ENCODE measurements at places on chromosomes 3 and 15.
A peak's percentile ranks its signal among the peaks of the same experiment; 100 is the strongest.

DNA sequence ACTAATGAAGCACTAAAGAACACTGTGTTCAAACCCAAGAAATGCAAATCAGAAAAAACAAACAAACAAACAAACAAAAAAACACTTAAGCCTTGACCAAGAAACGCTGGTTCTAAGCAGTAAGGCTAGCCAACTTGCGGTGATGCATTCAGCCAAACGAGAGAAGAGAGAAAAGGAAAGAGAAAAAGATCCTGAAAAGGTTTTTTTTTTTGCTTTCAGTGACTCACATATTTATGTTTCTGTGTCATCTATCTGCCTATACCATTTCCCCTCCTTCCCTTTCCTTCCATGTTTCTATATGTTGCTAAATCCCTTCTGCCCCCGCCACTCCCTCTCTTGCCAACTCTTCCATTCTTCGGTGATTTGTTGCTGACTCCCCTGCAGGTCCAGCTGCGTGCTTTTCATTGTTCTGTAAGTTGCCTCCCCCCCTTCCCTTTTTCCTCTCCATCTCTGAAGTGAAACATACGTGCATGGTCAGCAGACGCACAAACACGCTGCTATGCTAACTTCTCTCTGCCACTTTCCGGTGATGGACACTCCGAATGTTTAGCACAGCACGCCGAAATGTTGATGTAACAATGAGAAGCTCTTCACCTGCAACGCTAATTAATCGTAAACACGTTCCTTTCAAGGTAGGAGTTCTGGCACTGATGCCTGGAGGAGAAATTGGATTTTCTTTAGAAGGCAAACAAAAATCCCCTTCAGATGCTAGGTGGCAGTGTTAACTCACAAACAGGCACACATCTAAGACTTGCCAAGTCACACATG is 154.4 kb downstream of the TUSC7 start:
- DNase-seq, result peak; percentile 61

GRCh38 chr3:9043063-9043462 is 79.8 kb upstream of the RAD18 start:
- no peak for DNase-seq

GRCh38 chr3:143119974-143120715 is 574 bp downstream of the CHST2 start:
- peak; percentile 49 for DNase-seq

DNA sequence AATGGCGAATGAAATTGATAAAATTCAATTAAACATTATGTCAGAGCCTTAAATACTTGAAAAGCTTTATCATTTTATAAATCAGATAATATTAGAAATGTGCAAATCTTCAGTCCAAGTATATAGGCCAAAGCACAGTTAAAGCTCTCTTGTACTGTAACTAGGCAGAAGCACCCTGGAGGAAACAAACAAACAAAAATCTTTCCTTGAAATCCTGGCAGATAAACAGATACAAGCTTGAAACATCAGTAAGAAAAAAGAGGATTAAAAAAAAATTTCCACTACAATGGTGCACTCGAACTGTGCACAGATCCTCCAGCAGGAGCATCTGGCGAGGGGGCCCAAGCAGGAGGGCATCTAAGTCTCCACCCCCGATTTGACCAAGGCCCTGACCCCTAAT is 166.6 kb downstream of the PLD1 start:
- DNase-seq, result no peak

GRCh38 chr3:74591342-74591741 is 23.1 kb downstream of the CNTN3 start:
- no peak for DNase-seq

DNA sequence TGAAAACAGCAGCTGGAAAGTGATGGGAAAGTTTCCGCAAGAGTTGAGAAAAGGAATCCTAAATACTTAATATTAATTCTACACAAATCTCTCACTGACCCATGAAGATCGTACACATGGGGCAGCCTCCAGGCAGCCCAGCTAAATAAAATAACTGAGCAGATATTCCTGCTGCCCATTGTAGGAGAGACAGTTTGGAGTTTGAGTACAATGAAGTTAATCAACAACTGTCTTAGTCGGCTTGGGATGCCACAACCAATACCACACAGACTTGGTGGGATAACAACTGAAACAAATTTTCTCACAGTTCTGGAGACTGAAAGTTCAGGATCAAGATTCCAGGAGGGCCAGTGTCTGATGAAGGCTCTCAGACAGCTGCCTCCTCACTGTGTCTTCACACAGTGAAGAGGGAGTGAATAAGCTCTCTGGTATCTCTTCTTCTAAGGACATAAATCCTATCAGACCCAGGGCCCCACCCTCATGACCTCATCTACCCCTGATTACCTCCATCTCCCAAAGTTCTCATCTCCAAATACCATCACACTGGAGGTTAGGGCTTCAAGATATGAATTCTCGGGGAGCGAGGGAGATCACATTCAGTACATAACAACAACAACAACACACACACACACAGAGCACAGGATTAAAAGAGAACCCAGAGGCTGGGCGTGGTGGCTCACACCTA is 9.7 kb downstream of the TRPM7 start:
- DNase-seq, result peak; percentile 74

- peak; percentile 76 for DNase-seq
Measured at GRCh38 chr3:184284696-184285095, 8.9 kb downstream of the ECE2 start.

GRCh38 chr15:62469874-62470688 is 305.0 kb upstream of the C2CD4B start:
- peak; percentile 80 for DNase-seq

GRCh38 chr15:32936283-32936918 is 218.6 kb downstream of the GREM1 start:
- DNase-seq, result peak; percentile 66
